ENCODE measurements at places on chromosomes 6 and 20.

DNA sequence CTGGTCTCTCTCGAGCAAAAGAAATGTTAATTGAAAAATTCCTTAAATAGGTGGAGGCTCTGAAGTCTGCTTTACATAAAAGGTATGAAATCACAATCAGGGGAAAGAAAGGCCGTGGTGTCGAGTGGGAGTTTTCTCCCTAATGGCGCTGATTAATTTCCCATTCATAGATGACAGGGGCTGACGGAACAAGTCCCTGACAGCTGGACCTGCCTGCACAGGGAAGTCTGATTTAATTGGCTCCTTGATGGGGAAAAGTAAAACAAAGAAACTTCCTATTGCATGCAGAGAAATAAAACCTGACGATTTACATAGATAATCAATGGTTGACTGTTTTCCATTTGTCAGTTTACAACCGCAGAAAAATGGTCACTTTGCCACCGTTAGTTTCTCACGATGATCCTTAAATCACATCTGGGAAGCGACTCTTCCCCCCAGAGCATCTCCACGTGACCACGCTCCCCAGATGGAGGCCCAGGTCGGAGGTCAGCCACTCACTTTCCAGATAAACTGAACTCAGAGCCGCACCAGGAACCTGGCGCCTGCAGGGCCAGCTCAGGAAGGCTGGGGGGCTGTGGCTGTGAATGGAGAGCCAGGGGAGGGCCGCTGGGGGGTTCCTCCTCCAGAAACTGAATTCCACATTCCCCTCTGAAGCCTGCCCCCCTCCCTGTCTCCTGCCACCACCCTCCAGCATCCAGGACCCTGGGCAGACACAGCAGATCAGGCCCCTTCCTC is 55.3 kb downstream of the DLL1 start:
- DNase-seq = no peak

GRCh38 chr6:148893481-148893880 is 146.7 kb downstream of the UST start:
- DNase-seq = no peak

- no peak for DNase-seq
Measured at GRCh38 chr6:15327271-15327670, 81.4 kb downstream of the JARID2 start.

- DNase-seq = no peak
Measured at GRCh38 chr20:2421247-2421646, 40.5 kb downstream of the TGM6 start.

DNA sequence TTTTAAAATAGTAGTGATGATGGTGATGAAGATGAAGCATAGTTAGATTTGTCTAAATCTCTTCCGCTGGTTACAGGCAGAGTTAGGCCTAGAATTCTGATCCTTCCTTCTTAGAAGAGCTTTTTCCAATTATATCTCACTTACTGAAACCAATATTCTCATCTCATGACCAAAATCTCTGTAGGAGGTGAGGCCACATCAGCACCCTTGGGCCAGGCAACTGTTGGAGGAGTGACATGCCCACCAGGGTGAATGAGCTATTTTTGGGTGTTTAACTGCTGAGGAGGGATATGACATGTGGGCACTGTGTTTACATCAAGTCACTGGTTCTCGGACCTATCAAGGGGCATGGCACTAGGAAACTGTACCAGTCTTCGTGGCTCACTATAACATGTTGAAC is 102.2 kb upstream of the SLC24A3 start:
- no peak for DNase-seq

GRCh38 chr20:16571333-16571732 is 1.9 kb downstream of the KIF16B start:
- DNase-seq = no peak

Data from stimulated activated CD8-positive, alpha-beta memory T cell treated with anti-CD3 and anti-CD28 coated beads, Interleukin-2, amount 100 ng/mL, for 48 hours (primary cell).